NCI-H1436 (cell line): ENCODE measurements at places on chromosomes 5 and 9.
A peak's percentile ranks its signal among the peaks of the same experiment; 100 is the strongest.

DNA sequence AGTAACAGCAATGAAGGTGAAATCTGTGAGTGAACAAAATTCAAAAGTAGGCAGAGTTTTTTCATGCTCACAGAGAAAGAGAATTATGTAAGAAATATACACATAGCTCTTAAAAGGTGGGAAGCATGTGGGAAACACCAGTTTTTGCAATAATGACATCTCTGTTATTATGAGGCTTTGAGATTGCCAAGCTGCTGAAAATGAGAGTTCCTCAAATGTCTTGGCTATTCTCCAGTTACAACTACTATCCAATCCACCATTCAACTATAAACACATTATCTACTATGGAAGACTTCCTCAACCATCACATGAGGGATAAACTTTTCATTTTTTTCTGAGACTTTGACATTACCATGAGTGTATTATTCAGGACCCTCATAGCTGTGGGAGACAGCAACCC lies 420.8 kb upstream of the ACTBL2 start:
- DNase-seq, result no peak

- peak; percentile 32 for DNase-seq
Measured at GRCh38 chr5:131589510-131590348, 45.3 kb downstream of the RAPGEF6 start.

- no peak for DNase-seq
Measured at GRCh38 chr9:22279636-22280035, 167.0 kb upstream of the DMRTA1 start.

- DNase-seq, result no peak
Measured at GRCh38 chr5:160020266-160020770, 11.4 kb downstream of the TTC1 start.

DNA sequence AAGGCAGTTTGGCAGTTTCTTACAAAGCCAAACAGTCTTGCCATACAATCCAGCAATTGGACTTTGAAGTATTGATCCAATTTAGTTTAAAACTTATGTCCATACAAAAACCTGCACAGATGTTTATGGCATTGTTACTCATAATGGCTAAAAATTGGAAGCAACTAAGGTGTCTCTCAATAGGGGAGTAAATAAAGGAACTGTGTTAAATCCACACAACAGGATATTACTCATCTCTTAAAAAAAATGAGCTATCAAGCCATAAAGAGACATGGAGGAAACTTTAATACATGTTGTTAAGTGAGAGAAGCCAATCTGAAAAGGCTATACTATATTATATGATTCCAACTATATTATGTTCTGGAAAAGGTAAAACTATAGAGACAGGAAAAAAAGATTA lies 313.6 kb upstream of the CD180 start:
- DNase-seq, result no peak

- no peak for DNase-seq
Measured at GRCh38 chr5:40346901-40347300, 332.8 kb upstream of the PTGER4 start.

DNA sequence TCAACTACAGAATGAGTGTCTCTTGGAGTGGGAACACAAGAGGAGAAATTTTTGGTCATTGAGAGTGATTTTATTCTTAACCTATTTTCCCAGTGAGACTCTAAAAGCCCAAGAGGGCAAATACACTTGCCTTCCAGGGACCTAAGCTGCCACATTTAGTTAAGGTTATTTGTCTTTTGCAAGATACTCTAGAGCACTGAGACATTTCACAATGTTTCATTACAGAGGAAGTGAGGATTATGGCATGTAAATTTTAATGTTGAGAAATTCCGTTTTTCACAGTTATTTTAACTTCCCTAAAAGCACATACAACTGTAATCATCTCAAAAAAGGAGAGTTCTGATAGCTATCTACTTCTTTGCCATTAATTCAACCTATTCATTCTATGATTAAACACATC lies 38.7 kb upstream of the RAB3C start:
- no peak for DNase-seq

- DNase-seq, result peak; percentile 23
Measured at GRCh38 chr5:134555890-134556311, 30.4 kb downstream of the JADE2 start.

GRCh38 chr9:19231126-19231903 lies 822 bp downstream of the DENND4C start:
- DNase-seq, result no peak

- DNase-seq, result no peak
Measured at GRCh38 chr9:87465816-87466215, 31.9 kb upstream of the DAPK1 start.

- no peak for DNase-seq
Measured at GRCh38 chr9:86287013-86287412, 4.7 kb upstream of the ISCA1 start.

- no peak for DNase-seq
Measured at GRCh38 chr5:55771175-55771655, 33.4 kb downstream of the DDX4 start.

DNA sequence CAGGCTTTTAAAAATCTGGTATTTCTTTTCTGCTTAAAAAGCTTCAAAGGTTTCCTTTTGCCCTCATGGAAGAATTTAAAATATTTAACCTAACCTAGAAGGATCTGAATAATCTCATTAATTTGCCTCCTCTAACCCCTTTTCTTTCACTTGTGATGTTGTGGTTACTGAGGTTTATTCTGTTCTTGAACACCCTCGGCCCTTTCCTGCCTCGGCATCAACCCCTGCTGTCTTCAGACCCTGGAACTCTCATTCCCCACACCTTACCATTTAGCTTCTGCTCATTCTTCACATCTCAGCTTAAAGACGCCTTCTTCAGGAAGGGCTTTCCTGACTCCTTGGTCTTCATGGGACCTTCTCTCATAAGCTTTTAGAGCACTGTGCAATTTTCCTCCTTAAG lies 131.4 kb upstream of the MAN2A1 start:
- DNase-seq, result no peak

DNA sequence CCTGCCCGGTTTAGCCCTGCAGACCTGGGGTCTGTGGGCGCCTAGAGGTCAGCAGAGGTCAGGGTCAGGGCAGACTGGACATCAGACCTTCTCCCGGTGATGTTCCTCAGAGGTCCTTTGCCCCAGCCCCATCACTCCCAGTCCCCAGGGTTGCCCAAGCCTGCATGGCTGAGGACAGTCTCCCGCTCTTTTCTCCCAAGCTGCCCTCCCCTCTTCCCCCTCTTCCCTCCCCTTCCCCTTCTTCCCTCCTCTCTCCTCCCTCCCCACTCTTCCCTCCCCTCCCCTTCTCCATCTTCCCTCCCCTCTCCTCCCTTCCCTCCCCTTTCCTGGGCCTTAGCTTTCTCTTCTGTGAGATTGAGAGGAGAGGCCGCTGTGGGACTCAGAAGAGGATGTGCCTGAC lies 10.4 kb downstream of the LHX3 start:
- DNase-seq, result no peak

GRCh38 chr9:124723352-124723751 lies 47.8 kb downstream of the NR6A1 start:
- DNase-seq, result no peak

DNA sequence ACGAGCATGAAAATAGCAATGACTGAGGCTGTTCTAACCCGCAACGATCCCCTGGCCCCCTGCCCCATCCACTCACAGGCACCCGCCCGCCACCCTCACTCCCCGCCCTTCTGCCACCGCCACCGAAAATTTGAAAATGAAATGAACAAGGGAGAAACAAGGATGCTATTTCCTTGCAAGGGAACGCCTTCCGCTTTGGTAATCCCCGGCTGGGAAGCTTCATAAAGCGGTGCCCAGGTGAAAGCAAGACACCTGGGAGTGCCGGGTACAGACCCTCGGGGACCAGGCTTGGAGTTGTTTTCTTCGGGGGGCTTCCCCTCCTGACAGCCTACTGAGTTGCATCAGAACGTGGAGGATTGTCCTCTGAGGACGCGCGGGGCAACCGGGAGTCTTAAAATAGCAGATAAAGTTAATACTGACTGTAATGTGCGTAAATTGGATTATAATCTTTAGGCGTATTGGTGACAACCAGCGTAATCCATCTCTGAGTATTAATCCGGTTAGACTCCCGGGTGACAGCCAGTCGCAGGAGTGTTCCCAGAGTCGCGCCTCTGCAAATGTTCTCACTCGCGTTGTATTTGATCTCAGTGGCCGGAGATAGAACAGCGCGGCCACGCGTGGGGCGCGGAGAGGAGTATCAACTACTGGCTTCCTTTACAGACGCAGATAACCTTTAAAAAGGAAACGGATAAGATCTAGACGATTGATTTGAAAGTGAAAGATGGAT lies 885 bp upstream of the MLLT3 start:
- DNase-seq, result no peak

DNA sequence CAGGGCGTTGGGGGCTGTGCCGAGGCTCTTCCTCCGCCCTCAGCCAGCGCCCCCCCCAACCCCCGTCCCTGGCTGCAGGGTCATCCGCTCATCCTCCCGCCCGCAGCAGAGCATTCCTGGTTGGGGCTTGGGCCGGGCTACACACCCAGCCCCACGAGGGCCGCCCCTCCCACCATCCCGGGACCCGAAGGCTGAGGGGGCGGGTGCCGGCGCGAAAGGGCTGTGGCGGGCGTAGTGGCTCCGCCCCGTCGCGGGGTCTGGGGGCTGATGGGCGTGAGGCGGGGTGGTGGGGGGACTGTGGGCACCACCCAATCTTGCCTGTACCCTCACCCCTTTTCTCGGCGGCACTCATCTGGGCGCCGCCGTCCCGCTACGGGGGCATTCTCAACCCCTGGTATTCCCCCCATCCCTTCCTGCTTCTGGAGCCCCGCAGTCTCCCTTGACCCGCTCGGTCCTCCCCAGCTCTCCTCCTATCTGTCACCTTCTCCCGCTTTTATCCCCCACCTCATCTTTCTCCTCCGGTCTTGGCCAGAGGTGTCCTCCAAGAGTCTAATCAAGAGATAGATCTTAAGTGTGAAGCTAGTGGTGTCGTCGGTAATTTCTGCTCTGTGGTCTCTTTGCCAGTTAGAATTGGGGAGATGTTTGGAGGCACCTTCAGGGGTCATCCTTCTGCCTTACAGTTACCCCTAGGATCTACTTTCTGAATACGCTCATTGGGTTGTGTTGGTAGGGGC lies 1.6 kb downstream of the FER start:
- DNase-seq, result peak; percentile 80

GRCh38 chr5:95606419-95606818 lies 13.5 kb upstream of the GPR150 start:
- DNase-seq, result no peak

DNA sequence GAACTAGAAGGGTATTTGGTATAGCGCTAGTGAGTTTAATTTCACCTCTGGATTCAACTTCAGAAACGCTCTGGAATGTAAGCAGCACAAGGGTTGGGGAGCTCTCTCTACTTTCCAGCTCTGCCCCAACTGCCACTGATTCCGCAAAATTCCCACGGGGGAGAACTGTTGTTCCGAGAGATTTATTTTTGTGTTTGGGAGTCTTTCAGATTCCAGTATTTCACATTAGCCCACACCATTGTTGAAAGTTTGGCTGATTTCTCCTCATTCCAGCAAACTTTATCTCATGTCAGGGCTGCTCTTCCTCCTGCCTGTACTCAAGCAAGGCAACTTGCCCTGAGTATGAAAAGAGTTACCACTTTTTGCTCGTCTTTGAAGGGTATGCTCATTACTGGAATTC lies 198.5 kb upstream of the EGFLAM start:
- no peak for DNase-seq

GRCh38 chr5:17304282-17304681 lies 86.9 kb downstream of the BASP1 start:
- no peak for DNase-seq

DNA sequence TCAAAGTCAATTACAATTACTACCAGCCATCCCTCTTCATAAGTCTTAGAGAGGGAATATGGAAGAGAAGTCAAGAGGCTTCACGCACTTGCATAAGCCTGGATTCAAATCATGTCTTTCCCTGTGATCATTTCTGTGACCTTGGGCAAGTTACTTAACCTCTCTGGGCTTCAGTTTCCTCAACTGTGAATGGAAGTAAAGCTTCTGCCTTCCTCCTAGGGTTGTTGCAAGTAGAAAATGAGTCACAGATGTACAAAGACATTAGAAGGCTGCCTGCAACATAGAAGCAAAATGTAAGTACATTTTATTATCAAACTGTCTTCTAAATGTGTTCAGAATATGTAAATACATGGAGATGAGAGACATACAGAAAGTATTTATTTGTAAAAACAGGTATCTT lies 42.3 kb upstream of the SEMA6A start:
- no peak for DNase-seq

GRCh38 chr5:24477958-24478357 lies 166.8 kb downstream of the CDH10 start:
- no peak for DNase-seq

GRCh38 chr5:16639206-16639605 lies 22.4 kb upstream of the RETREG1 start:
- DNase-seq, result no peak

DNA sequence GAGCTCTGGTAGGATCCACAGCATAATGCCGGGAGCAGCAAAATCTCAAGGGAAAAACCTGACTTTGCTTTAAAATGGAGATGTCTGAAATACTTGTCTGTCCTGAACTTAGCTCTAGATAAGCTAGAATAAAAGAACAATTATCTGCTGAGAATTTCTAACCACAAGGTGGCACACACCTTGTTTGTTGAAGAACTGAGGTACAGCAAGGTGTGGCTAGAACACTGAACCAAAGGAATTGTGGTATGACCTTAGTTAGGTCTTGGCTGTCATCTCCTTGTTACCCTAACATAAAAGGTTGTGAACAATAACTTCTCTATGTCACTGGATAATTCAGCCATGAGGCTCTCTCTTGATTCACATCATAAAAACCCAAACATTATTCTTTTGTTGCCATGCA lies 72.3 kb upstream of the ANXA1 start:
- no peak for DNase-seq

DNA sequence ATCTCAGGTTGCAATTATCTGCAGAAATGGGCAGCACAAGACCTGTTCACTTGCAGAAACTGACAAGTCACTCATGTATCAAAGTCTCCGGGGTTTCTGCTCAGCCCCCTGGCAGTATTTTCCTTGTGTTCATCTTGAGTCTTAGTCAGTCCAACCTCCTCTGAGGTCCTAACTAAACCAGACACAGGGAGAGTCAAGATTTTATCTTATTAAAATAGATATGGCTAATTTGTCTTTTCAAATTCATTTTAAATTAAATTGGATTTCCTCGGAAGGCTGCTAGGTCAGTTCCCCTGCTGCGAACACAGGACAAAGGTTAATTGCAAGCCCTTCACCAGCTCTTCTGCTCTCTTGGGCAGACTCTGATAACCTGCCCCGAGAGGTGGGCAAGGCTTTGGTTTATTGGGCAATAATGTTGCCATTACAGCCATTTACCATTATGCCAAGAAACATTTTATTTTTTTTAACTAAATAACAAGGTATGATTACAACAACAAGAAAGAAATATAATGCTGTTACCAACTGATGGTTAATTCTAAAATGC lies 103.5 kb downstream of the MAPKAP1 start:
- DNase-seq, result no peak

DNA sequence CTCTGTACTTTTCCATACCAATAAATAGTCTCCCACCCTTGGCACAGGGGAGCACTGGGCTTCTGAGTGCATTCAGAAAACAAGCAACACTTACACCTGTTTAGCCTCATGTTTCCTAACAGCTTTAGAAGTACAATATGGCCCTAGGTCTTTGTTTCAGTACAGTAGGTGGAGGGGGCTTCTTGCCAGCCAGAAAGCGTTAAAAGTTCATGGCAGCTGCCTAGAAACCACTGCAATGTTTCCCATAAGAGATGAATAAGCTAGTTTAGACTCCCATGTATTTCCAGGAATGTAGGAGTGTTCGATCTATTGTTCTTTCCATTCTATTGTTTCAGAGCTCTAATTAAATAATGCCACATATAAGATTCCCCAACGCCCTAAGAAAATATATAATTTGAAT lies 444.8 kb downstream of the ARHGEF28 start:
- no peak for DNase-seq
